ENCODE measurements at places on chromosomes 7 and 10.

DNA sequence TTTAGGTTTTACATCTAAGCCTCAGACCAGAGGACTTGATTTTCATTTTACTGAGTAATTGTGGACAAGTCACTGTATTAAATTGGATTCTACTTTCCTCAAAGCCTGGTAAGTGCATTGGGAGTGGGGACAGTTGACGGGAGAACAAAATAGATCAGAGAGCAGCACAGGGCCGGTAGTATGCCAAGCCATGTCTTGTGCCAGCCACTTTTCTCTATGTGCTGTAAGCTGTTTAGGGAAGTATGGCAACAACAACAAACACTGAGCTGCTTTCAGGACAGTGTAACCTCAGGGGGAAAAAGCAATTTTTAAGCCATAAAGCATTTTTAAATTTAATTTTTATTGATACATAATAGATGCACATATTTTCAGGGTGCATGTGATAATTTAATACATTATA is 365.9 kb upstream of the IGFBP3 start:
- DNase-seq = no peak

- no peak for DNase-seq
These were observed 36.6 kb upstream of the AGR3 start for GRCh38 chr7:16918288-16918895.

- no peak for DNase-seq
These were observed 1.7 kb upstream of the TNKS2 start for GRCh38 chr10:91796331-91797047.

DNA sequence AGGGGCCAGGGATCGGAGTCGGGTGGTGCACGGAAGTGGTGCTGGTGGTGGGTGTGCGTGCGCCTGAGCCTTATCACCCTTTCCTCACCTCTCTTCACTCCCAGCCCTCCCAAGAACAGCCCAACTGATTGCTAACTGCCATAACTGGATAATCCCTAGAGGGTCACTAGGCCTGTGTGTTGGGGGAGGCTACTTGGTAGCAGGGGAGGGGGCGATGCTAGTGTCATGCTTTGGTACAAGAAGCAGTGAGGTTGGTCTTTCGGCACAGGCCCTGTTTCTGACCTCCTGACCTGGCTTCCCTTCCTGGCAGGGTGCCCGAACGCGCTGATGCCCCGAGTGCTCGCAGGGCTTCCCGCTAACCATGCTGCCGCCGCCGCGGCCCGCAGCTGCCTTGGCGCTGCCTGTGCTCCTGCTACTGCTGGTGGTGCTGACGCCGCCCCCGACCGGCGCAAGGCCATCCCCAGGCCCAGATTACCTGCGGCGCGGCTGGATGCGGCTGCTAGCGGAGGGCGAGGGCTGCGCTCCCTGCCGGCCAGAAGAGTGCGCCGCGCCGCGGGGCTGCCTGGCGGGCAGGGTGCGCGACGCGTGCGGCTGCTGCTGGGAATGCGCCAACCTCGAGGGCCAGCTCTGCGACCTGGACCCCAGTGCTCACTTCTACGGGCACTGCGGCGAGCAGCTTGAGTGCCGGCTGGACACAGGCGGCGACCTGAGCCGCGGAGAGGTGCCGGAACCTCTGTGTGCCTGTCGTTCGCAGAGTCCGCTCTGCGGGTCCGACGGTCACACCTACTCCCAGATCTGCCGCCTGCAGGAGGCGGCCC is 652 bp downstream of the KAZALD1 start:
- no peak for DNase-seq

- DNase-seq = no peak
These were observed 2.0 kb downstream of the KAZALD1 start for GRCh38 chr10:101063548-101064414.

GRCh38 chr7:127093340-127093739 is 159.4 kb downstream of the GRM8 start:
- no peak for DNase-seq

- DNase-seq = no peak
These were observed 14.8 kb upstream of the CNPY1 start for GRCh38 chr7:155560982-155561686.

DNA sequence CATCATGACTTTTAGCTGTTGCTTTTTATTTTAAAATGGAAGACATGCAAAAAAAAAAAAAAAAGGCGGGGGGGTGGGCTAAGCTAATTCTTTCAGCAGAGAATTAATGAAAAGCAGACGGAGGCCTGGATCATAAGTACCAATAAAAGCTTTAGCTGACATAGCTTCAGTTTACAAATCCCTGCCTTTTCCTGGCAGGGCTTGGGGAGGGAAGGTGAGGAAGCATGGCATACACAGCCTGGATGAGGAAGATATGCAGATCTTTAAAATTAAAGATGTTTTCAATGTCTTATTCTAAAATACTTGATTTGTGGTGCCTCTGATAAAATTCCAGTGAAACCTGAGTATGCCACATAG is 57.0 kb downstream of the ICA1 start:
- no peak for DNase-seq

DNA sequence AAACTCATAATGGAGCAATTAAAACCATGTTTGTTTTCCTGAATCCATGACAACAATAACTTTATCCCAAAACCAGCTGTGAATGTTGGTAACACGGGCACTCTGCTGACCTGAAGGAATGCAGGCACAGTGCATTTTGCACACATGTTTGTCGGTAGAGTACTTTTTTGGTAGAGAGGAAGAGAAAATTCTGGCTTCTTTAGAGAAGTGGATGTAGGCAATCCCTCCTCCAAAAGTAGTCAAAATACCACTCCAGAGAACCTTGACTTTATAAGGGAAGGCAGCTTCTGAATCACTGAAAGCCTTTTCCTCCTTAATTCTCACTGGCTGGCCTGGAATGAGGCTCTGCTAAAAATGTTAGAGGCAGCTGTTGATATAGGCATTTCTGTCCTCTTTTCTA is 15.8 kb upstream of the ACTA2 start:
- no peak for DNase-seq

- no peak for DNase-seq
These were observed 39.6 kb downstream of the GPRIN2 start for GRCh38 chr10:46516660-46517416.

DNA sequence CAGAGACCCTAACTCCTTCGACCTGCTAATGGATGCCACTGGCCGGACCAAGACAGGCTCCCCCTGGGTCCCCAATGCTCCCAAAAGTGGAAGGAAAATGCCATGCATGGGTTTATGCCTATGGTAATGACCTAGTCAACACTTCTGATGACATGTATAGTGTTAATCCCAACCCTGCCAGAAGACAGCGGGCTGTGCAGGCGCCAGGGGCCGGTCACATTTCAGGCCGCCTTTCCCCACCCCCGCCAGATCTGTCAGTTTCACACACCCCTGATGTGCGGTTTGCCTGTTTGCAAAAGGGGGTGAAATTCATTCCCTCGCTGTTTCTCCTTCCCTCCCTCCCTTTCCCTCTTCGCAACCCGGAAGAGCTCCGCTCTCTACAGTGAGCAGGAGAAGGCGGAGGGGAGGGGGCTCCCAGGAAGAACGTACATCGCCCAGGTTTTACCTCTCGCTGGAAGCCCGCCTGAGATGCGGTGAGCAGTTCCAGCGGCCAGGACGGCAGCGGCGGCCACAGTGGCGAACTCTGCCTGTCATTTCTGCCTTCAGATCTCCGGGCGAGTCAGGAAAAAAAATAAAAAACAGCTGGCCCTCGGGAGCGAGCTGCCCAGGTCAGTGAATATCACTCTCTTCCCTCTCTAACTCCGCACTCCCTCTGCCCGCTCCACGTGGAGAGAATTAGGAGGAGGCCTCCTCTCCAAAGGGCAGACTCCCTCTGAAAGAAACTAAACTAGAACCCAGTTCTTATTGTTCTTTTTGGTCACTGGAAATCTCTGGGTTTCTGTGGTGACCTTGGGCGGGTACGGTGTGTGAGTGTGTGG is 9.4 kb upstream of the GATA3 start:
- DNase-seq = no peak

GRCh38 chr7:91526404-91526803 is 262.2 kb downstream of the FZD1 start:
- no peak for DNase-seq

DNA sequence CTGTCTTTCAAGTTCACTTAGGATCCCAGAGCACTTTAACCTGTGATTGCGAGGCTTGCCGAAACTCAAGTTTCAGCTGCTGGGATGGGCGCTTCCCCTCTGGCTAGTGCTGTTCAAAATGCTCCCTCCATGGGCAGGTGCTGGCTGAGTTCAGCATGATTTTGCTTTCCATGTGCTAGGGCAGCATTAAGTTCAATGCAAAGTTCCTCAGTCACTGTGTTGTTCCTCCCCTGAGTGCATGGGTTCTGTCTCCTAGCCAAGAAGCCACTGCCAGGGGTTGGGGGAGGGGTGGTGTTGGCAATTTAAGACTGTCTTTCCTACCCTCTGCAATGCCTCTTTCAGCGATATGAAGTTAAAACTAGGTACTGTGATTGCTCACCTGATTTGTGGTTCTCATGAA is 56.5 kb upstream of the HELLS start:
- DNase-seq = no peak

DNA sequence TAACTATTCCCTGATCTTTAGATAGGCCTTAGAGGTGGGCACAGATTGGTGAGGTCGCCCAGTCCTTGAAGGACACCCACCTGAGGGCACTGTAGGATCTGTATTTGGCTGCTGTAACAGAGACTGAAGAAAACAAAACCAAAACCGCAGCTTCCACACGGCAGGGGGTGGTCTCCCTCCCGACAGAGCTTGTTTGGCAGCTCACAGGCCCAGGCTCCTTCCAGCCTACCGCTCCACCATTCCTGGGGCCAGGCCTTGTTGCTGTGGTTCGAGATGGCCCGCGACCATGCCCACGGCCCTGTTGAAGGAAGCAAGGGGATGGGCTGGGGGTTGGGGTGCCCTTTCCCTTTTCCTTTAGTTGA is 30.4 kb downstream of the ZNF783 start:
- no peak for DNase-seq

GRCh38 chr7:54398863-54399262 is 143.3 kb upstream of the VSTM2A start:
- DNase-seq = no peak

DNA sequence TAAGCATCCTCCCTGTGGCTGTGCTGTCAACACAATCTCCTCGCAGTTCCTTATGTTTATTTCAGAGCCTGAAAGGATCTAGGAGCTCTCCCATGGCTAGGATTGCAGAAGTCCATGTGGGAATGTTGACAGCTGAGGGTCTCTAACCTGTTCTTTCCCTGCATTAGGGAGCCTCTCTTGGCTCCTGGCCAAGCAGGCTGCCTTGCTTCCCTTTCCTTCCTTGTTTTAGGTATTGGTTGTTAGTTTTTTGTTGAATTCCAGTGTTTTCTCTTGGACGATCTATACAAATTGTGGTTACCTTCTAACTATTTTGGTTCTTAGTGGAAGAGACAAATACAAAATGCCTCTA is 171.8 kb downstream of the MLLT10 start:
- no peak for DNase-seq

- DNase-seq = no peak
These were observed 577.8 kb downstream of the ETV1 start for GRCh38 chr7:13411636-13412035.

DNA sequence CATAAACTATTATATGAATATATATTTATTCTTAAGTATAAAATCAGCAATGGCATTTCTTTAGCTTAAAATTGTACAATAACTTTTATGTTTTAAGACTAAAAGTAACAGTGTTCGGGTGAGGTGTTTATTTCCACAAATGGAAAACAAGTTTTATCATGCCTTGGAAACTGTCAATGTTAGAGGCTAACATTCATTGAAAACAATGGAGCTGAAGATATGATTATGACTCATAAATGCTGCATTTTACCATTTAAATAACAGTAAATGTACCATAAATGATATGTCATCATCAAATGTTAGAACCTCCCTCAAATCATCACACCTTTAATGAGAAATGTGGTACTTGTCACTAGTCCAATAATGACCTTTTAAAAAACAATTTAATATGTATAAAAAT is 897.3 kb downstream of the PCDH15 start:
- DNase-seq = no peak

DNA sequence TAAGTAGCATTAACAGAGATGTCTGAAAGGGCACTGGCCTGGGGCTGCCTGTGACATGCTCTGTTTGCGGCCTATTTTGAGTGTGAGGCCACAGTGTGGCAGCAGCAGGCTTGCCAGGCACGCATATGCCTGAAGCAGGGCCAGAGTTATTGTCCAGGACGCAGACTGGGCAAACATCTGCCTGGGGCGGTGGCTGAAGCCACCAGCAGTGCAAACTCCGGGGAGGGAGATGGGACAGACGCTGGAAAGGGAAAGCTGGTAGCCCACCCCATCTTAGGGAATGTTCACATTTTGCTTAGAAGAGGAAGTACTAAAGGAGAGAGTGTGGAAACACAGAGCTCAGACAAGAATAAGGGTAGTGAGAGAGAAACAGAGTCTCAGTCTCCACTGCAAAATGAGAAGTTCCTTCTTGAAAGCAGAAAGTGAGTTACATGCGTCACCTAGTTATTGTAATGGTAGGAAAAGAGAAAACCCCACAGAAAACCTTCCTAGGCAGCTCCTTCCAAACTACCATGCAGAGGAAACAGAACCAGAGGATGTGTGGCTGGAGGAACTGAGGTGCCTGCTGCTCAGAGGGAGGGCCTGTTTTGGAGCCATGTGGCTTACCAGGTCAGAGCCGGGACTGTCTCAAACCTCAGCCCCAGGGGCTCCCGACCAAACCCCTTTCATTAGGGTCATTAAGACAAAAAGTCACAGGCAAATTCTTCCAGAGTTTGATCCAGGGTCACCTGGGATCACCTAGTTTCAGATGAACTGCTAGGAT is 14.5 kb downstream of the AKR1B1 start:
- DNase-seq = no peak

- no peak for DNase-seq
These were observed 6.5 kb upstream of the MMD2 start for GRCh38 chr7:4965295-4966022.
